Right ventricle myocardium inferior (tissue), 1 donor: ENCODE measurements at places on chromosomes 7 and 10. TPM values are rescaled to one million over a fixed set of nuclear protein-coding genes. Genes with fewer than 3 reads are reported as not detected.
A peak's percentile ranks its signal among the peaks of the same experiment; 100 is the strongest.

- DNase-seq, result no peak
Measured at GRCh38 chr10:110151467-110151866, 55.9 kb upstream of the MXI1 start.

- DNase-seq, result no peak
Measured at GRCh38 chr7:156722043-156722826, 81.7 kb downstream of the RNF32 start.

GRCh38 chr7:143361552-143362130 lies 872 bp downstream of the FAM131B start:
- DNase-seq, result no peak

- no peak for DNase-seq
Measured at GRCh38 chr10:122541541-122542002, 19.0 kb upstream of the DMBT1 start.

DNA sequence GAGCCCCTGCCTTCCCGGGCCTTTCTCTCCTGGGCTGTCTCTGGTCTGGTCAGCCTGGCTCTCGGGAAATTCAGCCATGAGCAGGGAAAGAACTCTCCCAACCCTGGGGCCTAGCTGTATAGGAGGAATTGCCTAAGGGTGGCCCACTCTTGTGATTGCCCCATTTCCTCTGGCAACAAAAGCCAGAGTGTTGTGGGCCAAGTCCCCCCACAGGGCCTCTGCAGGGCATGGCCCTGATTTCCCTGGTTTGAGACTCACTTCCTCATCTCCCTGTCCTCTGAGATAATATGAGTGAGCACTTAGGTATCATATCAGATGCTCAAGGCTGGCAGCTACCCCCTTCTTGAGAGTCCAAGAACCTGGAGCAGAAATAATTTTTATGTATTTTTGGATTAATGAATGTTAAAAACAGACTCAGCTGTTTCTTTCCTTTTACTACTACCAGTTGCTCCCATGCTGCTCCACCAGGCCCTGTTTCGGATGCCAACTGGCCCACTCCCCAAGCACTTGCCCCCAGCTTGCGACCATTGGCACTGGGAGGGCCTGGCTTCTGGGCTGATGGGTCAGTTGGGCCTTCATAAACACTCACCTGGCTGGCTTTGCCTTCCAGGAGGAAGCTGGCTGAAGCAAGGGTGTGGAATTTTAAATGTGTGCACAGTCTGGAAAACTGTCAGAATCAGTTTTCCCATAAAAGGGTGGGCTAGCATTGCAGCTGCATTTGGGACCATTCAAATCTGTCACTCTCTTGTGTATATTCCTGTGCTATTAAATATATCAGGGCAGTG lies 11.4 kb downstream of the IRF5 start:
- no peak for DNase-seq

- no peak for DNase-seq
Measured at GRCh38 chr7:40586197-40586596, 451.4 kb downstream of the SUGCT start.

DNA sequence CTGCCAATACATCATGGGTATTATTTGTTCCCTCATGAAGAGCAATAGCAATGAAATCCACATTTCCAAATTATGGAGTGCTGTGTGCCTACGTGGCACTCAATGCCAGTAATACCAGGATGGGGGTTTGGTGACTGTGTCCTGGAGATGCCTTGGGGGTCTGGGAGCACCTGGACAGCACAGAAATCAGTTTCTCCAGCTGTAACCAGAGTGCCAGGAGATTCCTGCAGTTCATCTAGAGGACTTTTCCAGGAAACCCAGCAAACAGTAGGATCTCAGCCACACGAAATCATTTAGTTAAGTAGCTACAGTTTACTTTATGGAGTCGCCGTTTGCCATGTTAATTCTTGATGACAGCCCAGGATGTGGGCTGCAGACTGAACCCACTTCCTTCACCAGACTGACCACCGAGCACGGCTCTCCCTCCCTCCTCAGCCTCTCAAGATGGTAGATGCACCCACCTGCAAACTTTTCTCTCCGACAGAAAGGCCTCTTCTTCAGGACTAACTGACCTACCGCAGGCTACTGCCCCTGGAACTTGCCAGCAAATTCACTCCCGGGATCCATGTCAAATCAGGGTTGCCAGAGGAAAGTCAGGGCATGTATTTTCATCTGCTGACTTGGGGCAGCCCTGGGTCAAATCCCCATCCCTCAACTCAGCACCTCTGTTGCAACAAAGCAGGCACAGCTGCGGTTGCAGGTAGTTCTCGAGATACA lies 30.3 kb downstream of the MKI67 start:
- no peak for DNase-seq

DNA sequence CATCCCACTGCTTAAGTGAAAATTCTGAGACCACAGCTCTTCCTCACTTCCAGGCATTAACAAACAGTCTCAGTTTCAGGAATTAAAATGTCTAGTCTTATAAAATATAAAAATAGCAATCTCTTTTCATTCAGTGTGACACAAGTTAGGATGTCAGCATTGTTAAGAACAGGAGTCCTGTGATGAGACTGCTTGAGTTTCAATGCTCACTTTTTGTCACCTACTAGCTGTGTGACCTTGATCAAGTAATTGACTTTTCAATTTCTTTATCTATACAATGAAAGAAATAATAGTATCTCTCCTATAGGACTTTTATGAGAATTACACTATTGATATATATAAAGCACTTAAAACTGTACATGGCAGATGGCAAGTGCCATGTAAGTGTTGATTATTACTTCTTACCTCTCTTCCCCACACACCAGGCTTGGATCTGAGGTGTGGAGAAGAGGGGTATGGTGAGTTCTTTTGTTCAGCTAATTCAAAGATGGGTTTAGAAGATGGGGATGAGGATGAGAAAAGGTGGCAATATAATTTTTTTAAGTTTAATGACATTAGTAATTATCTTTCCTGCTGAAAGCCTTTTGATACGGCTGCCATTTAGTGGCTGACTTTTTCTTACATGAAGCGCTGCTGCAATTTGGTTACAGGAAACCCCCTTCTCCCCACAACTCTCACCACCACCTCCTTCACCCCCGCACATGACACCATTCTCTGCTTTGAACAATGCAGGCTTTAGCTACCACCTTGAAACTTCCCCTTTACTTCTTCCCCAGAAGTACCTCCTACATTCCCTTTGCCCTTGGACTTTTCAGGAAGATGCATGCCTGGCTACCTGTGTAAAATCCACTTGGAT lies 20.8 kb upstream of the HYAL4 start:
- DNase-seq, result no peak

GRCh38 chr10:71249996-71250395 lies 37.6 kb downstream of the UNC5B start:
- no peak for DNase-seq

DNA sequence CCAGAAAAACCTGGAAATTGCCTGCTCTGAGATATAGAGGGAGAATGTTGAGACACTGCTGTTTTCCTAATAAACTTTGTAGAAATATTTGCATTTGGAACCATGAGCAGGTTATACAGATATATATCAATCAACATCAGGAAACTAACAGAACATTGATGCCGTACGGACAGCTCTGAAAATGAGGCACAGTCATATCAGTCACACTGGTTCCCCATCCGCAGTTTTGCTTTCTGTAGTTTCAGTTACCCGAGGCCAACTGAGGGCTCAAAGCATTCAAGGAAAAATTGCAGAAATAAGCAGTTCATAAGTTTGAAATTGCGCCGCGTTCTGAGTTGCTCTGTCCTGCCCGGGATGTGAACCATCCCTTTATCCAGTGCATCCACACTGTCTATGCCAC lies 137.9 kb downstream of the KLF6 start:
- DNase-seq, result no peak

DNA sequence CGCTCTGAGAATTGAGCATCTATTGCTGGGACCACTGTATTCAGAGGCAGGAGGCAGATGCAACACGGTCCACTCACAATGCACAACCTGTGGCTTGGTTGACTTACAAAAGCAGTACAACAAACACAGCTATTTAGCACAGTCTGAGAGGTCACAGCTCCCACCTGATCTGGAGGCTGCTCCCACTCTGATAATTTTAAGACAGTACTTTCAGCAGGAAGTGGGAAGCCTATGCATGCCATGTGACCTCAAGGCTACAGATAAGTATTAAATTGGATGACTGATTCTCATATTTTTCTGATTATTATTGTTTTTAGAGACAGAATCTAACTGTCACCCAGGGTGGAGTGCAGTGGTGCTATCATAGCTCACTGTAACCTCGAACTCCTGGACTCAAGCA lies 659.3 kb downstream of the PARD3 start:
- no peak for DNase-seq

- DNase-seq, result no peak
Measured at GRCh38 chr10:97895915-97896314, 46.3 kb downstream of the GOLGA7B start.

- no peak for DNase-seq
Measured at GRCh38 chr7:68256295-68256694, 1259.7 kb downstream of the TYW1 start.

DNA sequence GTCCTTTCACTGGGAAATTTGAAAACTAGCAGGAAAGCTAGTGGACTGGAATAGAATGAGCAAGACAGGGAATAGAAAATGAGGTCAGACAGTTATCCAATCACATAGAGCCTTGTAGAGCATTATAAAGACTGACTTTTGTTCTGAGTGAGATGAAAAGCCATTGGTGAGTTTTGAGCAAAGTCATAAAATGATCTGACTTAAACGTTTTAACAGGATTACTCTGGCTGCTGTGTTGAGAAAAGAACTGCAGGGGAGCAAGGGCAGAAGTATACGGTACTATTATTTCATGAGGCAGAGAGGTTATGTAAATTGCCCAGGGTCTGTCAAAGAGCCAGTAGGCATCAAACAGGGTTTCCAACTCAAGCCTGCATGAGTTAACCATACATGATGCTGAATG lies 393.4 kb downstream of the TFEC start:
- no peak for DNase-seq

DNA sequence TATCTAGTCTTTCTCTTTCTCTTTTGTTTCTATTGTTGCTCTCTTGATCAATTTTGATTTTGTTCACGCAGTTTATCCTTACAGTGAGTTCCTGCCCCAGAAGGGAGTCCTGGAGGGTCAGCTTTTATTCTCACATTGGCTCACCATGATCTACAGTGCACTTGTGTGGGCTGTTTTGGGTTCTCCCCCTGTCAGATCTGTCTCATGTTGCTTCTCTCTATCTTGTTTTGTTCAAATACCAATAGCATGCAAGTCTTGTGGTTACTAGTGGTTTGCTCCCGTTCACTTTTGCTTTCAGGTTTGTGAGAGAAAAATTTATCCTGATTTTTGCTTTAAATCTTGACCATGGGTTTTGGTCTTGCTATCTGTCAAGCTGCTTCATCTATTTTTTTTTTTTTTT lies 74.3 kb downstream of the PTN start:
- DNase-seq, result no peak

- DNase-seq, result no peak
Measured at GRCh38 chr7:116328161-116328560, 117.8 kb downstream of the TES start.

GRCh38 chr7:35792472-35792871 lies 8.4 kb upstream of the SEPTIN7 start:
- no peak for DNase-seq

DNA sequence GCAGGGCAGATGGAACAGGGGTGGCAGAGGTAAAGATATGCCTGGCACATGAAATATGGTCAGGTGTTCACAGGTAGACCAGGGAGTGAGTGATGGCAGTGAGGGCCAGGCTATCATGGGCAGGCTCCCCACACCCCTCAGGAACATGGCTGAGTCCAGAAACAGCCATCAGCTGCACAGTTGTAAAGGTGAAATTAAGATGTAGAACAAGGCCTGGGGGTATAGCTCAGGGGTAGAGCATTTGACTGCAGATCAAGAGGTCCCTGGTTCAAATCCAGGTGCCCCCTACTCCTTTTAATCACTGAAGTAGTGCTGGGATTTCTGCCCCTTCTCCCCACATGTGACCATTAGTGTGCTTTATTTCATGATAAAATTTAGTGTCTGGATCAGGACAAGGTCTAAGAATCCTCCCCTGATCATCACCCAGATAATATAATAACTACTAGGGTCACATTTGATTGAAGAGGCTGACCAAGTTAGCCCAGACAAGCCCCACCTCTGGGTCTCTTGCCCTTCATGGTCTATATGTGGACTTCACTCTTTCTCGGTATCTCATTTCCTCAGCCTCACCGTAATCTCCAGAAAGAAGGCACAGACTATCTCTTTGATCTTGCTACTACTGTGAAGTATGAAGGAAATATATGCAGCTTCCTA lies 69.0 kb downstream of the ZNF783 start:
- peak; percentile 14 for DNase-seq

DNA sequence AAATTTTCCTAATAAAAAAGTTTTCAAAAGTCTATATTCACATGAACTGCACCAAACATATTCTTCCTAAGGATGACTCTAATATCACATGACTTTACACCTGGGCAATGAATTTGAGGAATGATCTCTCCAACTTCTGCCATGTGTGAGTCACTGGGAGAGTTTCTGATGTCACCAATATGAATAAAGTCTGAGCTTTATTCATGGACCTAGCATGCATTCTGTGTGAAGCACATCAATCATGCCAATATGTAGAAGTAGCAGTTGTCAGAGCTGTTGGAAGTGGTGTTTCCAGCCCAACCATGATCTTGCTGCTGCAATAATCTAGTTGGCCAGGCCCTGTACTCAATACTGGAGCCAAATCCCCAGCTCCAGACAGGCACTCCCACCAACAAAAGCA lies 91.7 kb upstream of the IFRD1 start:
- DNase-seq, result no peak

GRCh38 chr10:117264782-117265181 lies 23.9 kb downstream of the SLC18A2 start:
- no peak for DNase-seq

DNA sequence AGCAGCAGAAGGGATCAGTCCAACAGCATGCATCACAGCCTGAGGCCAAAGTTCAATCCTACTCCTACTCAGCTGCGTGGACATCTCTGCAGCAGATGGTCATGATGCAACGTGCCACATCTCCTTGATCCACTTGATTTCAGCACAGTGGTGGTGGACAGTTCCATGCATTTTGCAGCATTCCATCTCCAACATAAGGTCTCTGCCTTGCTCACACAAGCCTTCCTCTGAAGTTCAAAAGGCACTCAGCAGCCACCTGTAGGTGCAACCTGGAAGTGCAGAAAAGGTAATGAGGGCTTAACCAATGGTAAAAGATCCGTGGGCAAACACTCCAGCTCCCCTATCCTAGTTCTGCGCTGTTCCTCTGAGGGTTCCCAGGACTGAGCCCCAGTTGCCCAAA lies 57.5 kb upstream of the CHCHD3 start:
- no peak for DNase-seq

CAV1 gene
- total RNA-seq, result 387 TPM

PRF1 gene
- 4.3 TPM for total RNA-seq

SEMA3D gene
- 1.6 TPM for total RNA-seq

NOS3 gene
- 19.4 TPM for total RNA-seq

DPCD gene
- 21.5 TPM for total RNA-seq

SGCE gene
- 23.7 TPM for total RNA-seq

RAMP3 gene
- total RNA-seq, result 33.8 TPM

ZSCAN21 gene
- 9.4 TPM for total RNA-seq

ANXA8L1 gene
- 0.68 TPM for total RNA-seq

CPXM2 gene
- 4.6 TPM for total RNA-seq

HOXA11 gene
- total RNA-seq, result not detected

COL17A1 gene
- total RNA-seq, result 0.43 TPM

TAS2R5 gene
- 0.27 TPM for total RNA-seq
